ENCODE measurements at places on chromosomes 16 and 17.

- no peak for DNase-seq
Observed at GRCh38 chr17:9200699-9201359, 179.5 kb downstream of the NTN1 start.

DNA sequence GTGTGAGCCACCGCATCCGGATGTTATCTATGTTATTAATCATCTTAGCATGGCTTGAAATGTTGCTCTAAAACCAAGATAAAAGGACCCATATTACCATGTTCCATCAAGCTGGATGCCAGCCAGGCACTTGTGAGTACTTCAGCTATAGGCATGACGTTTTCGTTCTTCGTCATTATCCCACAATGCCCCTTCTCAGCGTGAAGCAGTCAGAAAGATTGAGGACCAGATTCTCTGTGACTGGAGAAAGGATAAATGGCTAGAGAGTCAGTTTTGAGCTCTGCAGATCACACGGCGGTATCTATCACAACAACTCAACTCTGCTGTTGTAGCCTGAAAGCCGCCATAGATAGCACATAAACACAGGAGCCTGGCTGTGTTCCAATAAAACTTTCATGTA is 29.8 kb upstream of the LCMT1 start:
- DNase-seq: no peak

DNA sequence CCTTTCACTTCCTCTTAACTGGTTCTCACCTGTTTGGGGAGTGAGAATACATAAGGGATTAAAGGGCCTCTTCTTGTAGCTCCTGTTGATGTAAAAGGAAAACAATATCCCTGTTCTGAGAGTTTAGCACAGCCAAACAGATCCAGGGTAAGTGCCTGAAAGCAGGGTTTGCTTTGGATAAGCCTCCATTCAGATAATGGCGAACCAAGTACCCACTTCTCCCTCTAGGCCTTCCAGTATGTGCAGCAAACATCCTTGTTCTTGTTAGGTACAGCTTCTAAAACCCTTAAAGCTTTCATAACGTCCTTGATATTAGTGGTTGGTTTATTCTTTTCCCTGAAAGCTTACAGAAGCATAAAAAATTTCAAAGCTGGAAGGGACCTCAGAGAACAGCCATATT is 130.6 kb upstream of the DNAH9 start:
- no peak for DNase-seq

DNA sequence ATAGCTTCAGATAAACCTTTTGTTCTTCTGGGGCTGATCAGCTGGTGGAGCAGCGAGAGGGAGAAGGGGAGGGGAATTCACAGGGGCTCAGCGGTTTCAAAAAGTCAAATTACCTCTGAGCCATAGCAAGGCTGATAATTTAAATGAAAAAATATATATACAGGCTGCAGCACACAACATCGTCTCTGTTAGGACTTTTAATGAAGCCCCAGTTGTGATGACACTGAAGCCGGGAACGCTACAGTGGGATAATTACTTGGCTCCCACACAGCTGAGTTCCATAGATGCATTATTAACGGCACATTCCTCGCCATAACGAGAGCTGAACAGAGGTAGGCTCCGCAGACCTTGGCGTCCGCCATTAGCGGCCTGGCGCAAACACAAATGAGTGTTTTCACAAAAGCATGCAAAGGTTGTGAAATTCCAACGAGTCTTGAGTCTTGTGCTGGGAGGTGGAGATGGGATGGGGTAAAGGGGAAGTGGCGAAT is 216.0 kb downstream of the C16orf78 start:
- no peak for DNase-seq

DNA sequence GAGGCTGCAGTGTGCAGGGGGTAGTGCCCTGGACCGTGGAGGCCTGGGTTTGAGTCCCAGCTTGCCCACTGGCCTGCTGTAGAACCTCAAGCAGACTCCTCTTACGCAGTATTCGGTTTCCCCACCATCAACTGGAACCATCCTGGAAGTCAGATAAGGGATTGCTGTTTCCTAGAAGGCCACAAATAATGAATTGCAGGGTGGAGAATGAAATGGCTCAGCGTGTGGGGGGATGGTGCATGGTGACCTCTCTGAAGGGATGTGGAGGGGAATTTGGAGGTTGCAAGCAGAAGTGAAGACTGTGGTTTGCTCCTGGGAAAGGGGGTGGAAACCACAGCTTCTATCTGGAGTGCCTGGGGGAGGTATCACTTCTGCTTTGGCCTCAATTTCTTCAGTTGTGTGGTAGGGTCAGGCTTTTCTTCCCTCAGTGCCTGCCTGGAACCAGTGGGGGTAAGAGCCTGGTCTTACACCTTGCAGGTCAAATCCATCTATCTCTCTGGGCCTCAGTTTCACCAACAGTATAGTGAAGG is 1.7 kb downstream of the ADGRG5 start:
- no peak for DNase-seq

DNA sequence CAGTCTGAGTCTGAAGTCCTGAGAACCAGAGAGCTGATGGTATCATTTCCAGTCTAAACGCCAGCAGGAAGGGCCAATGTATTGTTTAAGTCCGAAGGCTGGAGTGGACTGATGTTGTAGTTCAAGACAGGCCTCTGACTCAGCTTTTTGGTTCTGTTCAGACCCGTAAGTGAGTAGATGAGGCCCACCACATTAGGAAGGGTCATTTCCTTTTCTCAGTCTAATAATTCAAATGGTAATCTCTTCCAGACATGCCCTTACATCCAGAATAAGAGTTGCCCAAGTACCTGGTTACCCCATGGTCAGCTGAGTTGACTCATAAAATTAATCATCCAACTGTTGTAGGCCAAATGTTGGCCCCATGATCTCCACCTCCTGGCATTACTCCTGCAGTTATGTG is 442.6 kb upstream of the HSBP1 start:
- no peak for DNase-seq

- no peak for DNase-seq
Observed at GRCh38 chr17:33595828-33596227, 302.7 kb upstream of the ASIC2 start.

DNA sequence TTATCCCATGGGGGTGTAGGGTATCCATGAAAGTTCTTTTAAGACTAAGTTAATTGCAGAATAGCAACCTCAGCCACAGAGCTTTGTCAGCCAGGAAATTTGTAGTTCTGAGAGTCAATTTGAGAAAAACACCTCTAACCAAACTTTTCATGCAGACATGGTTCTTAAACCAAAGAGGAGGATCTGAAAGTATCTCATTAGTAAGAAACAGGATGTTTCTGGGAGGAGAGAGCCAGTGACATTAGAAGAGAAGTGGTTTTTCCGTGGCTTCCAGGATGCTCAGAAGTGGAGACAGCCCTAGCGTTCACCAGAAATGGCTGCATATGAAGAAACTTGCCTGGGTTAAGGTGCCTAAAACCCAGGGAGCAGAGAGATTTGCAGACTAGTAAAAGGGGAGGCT is 7.9 kb downstream of the GNAO1 start:
- DNase-seq: no peak

DNA sequence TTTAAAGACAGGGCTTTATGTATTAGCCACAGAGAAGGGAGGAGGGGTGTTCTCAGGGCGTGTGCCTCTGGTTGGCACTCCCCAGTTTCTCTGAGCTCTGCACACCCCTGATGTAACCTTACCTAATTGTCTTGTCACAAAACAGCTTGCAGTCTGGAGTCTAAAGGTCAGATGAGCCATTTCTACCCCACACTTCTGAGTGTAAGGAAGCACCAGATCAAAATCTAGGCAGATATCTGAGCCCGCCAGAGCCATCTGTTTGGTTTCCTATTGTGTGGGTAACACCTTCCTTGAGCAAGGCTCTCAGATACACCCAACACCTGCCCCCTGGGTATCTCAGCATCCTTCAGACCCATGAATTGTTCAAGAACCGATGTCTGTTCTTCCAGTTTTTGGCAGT is 15.5 kb downstream of the CDH1 start:
- DNase-seq: no peak

DNA sequence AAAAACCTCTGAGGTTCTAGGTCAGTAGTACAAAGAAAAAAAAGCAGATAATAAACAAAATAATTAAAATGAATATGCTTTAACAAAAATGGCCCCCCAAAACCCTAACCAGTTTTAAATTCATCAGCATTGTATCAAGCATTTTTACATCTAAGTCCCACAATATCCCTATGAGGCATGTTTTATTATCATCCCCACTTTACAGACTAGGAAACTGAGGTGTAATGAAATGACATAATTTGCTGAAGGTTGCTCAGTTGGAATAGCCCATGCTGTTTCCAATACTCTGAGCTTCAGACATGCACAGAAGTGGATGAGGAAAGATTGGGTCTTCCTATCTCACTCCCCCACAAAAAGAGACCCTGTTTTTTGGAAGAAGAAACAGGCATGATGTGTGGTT is 88.3 kb downstream of the SNX11 start:
- no peak for DNase-seq

- DNase-seq: no peak
Observed at GRCh38 chr17:50125420-50125997, 4.5 kb downstream of the SAMD14 start.

DNA sequence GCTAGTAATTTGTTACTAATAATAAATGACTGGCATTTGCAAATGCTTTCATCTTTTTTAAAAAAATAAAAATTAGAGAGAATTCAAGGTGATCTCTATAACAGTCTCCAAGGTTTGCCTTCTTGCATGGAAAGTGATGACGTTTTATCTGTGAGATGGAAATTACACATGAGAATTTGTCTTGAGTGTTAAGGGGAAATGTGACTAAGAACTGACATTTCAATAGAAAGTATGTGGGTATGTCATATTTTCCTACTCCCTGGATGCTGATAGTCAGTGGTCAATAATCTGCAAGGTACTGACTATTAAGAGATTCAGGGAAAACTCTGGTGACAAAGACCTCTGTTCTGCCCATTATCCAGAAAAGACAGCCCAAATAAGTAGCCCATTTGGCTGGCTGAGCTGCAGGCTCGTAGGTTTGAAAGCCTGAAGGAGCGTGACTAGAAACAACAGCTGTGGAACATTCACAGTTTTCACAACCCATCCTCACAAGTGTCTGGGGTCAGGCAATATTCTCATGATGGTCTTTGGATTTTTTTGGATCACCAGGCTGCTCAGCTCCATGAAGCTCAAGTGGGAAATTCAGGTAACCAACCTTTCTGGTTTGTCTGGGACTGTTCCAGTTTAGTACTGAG is 49.7 kb upstream of the WSCD1 start:
- no peak for DNase-seq

Data from chondrocyte (in vitro differentiated cells).